DMS 273 treated with DMSO at 0.1 percent for 48 hours (cell line): ENCODE measurements at places on chromosomes 4 and X.

DNA sequence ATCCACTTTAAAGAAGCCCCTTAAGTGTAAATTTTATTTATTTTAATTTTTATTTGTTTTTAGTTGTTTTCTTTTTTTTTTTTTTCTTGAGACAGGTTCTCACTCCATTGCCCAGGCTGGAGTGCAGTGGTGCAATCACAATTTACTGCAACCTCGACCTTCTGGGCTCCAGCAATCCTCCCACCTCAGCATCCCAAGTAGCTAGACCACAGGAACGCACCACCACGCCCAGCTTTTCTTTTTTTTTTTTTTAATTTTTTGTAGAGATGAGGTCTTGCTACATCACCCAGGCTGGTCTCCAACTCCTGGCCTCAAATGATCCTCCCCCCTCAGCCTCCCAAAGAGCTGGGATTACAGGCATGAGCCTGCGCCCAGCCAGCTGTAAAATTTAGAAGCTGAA is 6.0 kb downstream of the SAT1 start:
- no peak for DNase-seq

- no peak for DNase-seq
Observed at GRCh38 chrX:151226941-151227340, 50.6 kb downstream of the GPR50 start.

- no peak for DNase-seq
Observed at GRCh38 chr4:2321279-2322196, 59.6 kb upstream of the MXD4 start.

DNA sequence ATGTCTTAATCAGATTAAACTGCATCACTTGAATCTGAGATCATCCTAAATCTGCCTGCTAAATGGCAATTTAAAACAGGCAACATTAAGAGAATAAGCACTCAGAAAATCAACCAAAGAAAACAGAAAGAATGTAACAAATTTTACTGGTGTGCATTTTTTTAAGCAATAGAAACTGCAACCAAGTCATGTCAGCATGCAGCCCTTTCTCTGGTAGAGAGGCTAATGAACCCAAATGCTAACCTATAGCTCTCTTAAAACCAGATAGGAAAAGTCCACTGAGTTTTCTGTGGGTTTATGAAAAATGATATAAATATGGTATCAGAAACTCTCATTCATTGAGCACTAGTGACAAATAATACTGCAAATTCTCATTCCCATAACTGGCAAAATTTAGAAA is 35.6 kb downstream of the COL25A1 start:
- no peak for DNase-seq

- no peak for DNase-seq
Observed at GRCh38 chrX:63661676-63662075, 123.3 kb downstream of the ARHGEF9 start.

- DNase-seq: no peak
Observed at GRCh38 chr4:27267339-27267969, 406.8 kb downstream of the STIM2 start.

GRCh38 chr4:20552004-20552403 is 148.3 kb upstream of the PACRGL start:
- DNase-seq: no peak

GRCh38 chrX:39773923-39774773 is 323.6 kb downstream of the BCOR start:
- no peak for DNase-seq

DNA sequence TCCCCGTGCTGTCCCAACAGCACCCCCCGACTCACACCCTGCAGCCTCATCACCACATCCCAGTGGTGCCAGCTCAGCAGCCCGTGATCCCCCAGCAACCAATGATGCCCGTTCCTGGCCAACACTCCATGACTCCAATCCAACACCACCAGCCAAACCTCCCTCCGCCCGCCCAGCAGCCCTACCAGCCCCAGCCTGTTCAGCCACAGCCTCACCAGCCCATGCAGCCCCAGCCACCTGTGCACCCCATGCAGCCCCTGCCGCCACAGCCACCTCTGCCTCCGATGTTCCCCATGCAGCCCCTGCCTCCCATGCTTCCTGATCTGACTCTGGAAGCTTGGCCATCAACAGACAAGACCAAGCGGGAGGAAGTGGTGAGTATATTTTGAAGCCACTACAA is 5.4 kb downstream of the AMELX start:
- DNase-seq: no peak

DNA sequence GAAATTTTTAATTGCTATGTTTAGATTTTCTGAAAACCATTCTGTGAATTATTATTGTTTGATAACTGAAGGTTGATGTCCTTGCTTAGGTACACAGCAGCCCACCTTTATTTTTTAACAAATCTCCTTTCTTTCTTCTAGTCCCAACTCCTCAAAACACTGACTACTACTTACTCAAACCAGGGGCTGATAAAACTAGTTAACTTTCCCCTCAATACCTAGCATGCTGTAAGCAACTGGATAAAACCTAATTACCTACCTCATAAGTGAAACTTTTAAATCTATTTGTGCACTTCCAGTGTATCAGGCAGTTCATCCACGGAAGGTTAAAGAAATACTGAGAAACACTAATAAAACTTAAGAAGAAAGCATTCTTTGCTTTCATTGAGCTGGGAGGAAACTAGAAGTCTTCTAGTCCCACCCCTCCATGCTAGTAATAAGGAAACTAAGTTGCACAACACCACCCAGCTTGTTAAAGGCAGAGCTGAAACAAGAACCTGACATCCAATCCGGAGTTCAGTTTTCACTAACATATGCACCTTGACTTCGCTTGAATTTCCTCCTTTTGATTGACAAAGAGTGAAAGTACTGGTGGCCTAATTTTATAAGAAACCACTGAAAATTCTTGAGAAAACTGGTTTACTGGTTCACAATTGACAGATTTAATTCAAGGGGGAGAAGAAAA is 180.2 kb upstream of the TET2 start:
- DNase-seq: no peak

DNA sequence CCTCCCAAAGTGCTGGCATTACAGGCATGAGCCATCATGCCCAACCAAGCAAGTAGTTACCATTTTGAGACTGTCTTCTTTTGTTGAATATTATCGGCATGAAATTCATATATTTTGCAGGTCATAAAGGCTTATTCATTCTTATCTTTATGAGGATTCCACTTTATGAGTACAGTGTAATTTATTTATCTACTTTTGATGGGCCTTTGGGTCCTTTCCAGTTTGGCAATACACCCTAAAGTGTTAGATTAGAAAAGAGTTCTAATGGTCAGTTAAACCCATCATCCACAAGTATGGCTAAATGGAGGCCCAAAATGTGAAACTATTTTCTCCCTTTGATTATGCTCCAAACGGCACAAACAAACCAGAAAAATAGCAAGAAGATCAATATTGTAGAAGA is 10.9 kb upstream of the ABCG2 start:
- no peak for DNase-seq

DNA sequence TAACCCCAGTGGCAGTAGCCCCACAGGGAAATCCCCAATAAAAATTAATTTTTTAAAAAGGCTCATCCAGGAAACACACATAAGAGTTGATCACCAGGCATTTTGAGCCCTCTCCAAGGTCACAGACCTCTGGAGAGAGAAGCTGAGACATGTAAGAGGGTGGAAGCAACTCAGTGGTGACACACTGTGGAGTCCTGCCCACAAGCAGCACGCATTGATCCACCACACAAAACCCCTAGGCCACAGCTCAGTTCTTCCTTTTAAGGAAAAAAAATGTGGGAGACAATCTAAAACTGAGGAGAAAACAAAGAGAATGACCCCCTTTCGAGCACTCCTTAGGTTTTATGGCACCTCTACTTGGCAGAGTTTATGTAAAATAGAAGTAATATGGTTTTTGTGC is 71.7 kb upstream of the S100G start:
- no peak for DNase-seq

- DNase-seq: no peak
Observed at GRCh38 chr4:18192901-18193300, 171.3 kb upstream of the LCORL start.

DNA sequence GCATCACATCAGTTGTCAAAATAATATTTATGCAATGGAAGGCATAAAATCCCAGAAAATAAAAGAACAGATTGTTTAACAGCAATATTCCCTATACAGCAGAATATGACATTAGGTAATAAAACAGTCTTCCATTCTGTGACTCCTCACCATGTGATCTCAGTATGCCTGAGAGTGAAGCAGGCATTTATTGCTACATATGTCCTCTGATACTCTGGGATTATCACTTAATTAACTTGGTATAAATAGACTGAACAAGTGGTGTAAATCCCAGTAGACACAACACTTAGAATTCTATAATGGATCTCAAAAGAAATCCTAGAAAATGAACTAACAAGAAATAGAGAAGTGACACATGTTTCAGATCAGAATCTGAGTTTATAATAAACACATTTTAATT is 841.3 kb downstream of the PDHA2 start:
- DNase-seq: no peak

DNA sequence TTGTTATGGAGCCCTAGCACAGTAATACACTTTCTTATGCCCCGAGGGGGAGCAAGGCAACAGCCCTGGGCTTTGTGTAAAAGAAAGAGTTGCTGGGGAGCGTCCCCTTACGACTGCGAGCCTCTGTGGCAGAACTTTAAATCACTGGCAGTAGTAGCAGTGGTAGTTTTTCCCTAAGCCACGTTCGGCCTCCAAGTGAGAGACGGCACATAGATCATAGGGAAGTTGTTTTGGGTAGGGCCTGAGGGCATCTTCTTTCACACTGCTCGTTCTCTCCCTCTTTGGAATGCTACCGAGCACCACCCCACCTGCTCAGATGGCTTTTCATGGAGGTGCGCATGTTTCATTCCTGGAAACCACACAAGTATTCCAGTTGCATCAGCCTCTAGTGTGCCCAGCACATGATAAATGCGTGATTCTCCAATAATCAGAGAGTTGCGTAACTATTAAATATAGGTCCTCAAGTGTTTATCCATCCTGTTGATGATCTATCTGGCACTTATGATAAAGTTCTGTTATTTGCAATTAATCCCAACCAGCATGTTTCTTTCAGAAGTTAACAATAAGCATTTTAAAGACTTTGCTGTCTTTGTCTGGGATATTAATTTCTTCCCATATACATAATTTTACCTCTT is 7.0 kb upstream of the SYNPO2 start:
- DNase-seq: no peak

DNA sequence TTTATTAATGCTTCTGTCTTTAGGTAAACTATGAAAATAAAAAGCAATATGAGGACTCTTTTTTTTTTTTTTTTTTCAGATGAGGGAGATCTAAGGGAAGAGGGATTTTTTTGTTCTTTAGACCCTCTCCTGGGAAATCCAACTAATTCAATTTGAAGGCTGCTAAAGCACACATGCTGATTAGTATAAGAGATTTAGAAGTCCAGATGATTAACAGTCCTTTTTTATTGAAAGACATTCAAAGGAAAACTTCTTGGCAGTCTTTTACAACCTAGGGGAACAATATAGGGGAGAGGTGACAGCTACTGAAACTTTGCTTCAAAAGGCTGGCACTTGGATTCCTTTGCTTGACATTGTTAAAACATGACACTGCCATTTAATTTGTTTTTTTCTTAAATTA is 602.5 kb downstream of the RAPGEF2 start:
- DNase-seq: no peak

DNA sequence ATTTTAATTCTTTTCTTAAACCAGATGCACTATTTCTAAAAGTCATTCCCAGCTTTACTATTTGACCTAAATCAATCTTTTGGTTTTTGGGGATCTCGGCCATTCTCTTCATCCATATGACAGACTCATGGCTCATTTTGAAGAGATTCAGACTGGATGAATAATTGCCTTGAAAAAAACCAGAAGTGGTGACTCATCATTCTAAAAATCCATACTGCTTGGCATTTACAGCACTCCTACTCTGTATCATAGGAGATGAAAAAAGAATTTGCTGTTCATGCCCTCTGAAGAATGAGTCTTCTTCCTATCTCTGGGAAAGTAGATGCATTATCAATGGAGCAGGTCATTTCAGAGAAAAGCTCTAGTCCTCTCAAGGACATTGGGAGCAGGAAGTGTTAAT is 220.5 kb upstream of the RPS6KA3 start:
- DNase-seq: no peak

- DNase-seq: no peak
Observed at GRCh38 chr4:7569810-7570783, 135.4 kb upstream of the PSAPL1 start.

DNA sequence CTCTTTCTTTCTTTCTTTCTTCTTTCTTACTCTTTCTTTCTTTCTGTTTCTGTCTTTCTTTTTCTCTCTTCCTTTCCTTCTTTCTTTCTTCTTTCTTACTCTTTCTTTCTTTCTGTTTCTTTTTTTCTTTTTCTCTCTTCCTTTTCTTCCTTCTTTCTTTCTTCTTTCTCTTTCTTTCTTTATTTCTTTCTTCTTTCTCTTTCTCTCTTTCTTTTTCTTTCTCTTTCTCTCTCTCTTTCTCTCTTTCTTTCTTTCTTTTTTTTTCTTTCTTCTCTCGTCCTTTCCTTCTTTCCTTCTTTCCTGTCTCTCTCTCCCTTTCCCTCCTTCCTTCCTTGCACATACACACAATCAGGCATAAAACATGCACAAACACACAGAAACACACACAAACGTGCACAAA is 79.3 kb upstream of the SHOX start:
- no peak for DNase-seq

DNA sequence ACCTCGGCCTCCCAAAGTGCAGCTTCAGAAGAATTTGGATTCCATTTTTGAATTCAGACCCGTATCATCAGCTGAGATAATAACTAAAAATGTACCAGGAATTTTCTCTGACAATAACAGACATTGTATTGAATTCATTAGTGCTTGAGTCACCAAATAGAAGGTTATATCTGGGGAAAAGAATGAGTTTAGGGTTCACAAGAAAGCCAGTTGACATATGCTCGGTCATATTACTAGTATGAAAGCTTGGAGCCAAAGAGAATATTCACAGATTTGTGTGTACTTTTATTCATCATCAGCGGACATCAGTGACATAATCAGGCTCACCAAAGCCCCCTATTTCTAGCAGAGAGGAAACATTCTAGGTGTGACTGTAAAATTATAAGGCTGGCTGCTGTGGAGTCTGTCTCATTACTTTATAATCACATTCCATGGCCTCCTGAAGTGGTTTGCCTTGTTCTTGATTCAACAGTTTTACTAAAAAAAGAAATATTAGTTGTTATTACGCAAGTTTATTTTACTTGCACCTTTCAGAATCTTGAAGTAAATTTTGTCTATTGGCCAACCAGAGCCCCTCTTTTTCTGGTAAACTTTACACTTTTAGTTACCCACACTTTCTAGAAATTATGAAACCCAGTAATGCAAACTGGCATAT is 14.6 kb upstream of the DCTD start:
- no peak for DNase-seq

GRCh38 chr4:185657699-185658098 is 122.4 kb upstream of the PDLIM3 start:
- DNase-seq: no peak

GRCh38 chr4:5891563-5892322 is 1.1 kb downstream of the CRMP1 start:
- DNase-seq: no peak
